Fibroblast of villous mesenchyme (primary cell): ENCODE measurements at places on chromosomes 2 and 18. TPM values are rescaled to one million over a fixed set of nuclear protein-coding genes. Genes with fewer than 3 reads are reported as not detected.

Gene PROC
- total RNA-seq = not detected in 2 replicates

Gene HPCAL1
- 51.5 and 60.0 TPM in 2 replicates for total RNA-seq

Gene MC4R
- total RNA-seq = not detected in 2 replicates

Gene GALNT14
- under 0.01 TPM in 1 of 2 replicates, not detected in the other for total RNA-seq

Gene CFC1
- not detected in 2 replicates for total RNA-seq

Gene RESP18
- total RNA-seq = not detected in 2 replicates

Gene PLCL1
- total RNA-seq = 0.43 and 0.64 TPM in 2 replicates

Gene PCARE
- not detected in 2 replicates for total RNA-seq

Gene DPYSL5
- total RNA-seq = not detected in 2 replicates

Gene CCDC74B
- total RNA-seq = 4.2 and 4.3 TPM in 2 replicates

DNA sequence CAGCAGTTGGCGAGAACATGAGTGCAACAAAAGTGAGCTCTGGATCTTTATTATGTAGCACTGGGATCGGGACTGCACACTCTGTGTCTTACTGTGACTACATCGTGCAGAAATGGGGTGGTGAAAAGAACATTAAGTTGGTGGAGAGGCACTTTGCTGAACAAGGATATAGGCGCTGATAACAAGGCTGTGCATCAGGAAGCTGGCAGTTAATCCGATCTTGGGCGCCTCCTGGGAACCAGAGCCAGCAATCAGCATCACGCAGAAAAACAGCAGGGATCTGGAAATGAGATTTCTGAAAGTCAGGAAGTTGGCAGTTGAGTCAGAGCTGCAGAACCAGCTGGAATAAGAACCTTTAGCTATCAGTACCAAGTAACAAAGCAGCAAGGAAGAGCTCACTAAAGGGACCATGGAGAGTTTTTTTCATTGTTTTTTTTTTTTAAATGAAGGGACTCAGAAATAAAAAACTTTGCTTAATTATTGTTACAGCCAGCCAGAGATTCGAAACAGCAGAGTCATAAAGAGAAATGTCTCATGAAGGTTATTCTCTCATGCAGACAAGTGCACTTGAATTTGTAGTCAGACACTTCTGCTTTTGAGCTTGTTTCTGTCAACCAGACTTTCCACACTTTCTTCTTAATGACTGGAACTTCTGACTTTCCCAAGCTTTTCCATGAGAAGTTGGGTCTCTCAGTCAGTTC lies 22.8 kb upstream of the MYO3B start:
- DNase-seq = peak; percentile 34

- DNase-seq = no peak
Observed at GRCh38 chr2:112718863-112719370, 1.9 kb upstream of the NT5DC4 start.

DNA sequence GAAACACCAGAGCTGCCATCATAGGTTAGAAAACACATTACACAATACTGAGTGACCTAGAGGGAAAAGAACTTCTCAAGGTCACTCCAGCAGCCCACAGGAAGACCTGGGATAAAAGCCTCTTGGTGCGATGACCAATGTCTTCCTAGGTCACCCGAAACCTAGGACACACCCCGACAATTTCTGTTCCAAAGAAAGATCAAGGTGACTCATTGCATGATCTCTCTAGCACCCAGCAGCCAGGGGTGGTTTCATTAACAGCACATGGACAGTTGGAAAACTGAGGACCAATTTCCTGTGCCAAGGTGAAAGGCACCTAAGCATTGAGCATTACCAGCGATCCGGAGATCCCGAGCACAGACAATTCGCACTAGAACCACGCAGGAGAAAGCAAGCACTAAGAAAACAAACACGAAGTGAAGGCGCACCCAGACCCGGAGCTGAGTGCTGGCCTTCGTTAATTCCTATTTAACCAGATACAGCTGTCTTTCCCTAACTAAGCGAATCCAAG lies 1.5 kb downstream of the CACNB4 start:
- DNase-seq = peak; percentile 45

DNA sequence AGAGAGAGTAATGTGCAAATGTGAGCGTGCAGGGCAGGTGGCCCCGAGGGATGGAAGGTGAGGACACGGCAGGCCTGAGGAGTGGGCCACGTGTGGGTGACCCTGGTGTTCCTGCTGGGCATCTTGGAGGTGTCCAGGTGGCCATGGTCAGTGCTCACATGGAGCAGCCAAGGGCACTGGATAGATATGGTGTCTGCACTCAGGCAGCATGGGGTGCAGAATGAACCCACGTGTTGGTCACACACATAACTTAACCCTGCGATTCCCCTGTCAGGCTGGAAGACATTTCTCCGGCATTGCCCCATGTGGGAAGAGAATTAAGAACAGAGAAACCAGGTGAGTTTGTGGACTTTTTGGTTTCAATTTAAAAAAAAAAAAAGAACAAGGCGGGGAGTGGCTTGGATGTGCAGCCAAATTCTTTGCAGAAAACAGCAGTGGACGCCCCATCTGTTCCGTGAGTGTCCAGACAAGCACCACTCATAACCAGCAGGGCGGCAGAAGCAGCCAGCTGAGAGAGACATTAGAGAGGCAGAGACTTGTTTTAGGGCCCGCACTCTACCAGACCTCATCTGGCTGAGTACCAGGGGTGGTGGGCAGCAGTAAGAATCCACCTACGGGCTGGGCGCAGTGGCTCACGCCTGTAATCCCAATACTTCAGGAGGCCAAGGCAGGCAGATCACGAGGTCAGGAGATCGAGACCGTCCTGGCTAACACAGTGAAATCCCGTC lies 249.8 kb downstream of the ACKR3 start:
- DNase-seq = no peak

DNA sequence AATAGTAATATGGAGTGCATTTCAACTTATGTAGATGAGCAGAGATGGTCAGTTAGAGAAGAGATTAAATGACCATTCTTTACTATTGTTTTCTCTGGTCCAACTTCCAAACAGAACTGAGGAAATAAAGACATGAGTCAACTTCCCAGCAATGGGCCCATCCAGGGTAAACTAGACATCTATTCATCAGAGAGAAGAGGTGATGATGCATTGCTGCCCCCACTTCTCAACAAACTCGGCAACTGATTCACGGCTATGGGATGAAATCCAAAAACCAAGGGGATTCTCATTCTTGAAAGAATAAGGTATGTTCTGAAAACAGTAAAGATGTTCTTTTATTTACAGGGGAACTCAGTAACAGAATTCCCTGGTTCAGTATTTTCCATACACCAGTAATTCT lies 190.7 kb downstream of the RDH14 start:
- DNase-seq = no peak

GRCh38 chr2:23503097-23503496 lies 118.1 kb downstream of the KLHL29 start:
- DNase-seq = no peak

DNA sequence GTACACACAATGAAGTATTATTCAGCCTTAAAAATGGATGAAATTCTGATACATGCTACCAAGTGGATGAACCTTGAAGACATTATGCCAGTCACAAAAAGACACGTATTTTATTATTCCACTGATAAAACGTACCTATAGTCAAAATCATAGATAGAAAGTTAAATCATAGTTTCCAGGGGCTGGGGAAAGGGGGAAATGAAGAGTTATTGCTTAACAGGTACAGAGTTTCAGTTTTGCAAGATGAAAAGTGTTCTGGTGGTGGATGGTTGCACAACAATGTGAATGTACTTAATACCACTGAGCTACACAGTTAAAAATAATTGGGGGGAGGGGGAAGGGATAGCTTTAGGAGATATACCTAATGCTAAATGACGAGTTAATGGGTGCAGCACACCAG lies 279.0 kb upstream of the STON1 start:
- DNase-seq = peak; percentile 83

GRCh38 chr2:62578803-62579640 lies 73.0 kb upstream of the TMEM17 start:
- peak; percentile 64 for DNase-seq

- DNase-seq = peak; percentile 42
Observed at GRCh38 chr18:13381944-13382365, 163.4 kb downstream of the LDLRAD4 start.

- no peak for DNase-seq
Observed at GRCh38 chr2:119679526-119679837, 481 bp downstream of the TMEM177 start.

DNA sequence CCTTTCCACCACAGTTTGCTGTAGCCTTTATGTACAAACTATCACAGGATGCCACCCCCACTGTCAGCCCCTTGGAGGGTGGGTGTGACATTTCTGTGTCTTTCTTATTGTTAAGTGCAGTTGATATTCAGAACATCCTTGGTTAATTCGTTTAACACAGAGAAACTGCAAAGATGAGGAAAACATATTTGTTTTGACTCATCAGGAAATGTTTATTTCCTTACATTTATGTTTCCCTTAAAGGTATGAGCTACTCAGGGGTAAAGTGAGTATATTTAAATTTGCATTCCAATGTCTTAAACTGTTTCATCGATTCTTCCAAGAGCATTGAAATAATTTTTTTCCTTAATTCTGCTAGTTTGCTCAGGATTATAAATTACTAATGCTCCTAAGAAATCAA lies 243.4 kb downstream of the RDH14 start:
- DNase-seq = no peak

DNA sequence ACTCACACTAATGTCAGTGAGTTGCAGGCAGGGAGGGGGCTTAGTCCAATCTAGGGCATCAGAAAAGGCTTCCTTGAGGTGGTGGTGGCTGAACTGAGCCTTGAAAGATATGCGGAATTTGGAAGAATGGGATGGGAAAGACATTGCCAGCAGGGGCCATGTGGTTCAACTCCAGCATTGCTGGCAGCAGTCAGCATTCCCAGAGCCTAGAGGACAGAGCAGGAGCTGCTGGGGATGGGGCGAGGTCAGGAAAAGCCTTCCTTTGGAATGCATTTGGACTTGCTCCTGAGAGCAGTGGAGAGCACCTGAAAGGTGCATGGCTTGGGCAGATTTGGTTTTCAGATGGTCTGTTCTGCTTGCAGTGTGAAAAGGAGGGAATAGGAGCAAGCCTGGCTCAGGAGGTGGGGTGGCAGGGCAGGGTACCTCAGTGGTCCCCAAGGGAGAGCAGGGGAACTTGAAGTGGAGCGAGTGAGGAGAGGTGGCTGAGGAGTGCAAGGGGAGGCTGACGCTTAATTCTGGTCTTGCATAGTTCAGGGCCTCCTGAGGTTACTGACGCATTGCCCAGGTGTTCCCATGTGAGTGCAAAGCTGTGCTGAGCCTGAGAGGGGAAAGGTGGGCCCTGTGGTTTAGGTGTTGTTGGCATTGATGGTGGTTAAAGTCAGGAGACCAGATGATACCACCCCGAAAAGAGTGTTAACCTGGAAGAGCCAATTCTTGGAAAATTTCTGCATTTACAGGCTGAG lies 112.1 kb upstream of the MGAT5 start:
- no peak for DNase-seq

GRCh38 chr2:161135951-161136593 lies 24.2 kb upstream of the TANK start:
- DNase-seq = peak; percentile 39

GRCh38 chr18:35174745-35175144 lies 66.1 kb upstream of the ZNF397 start:
- DNase-seq = no peak

DNA sequence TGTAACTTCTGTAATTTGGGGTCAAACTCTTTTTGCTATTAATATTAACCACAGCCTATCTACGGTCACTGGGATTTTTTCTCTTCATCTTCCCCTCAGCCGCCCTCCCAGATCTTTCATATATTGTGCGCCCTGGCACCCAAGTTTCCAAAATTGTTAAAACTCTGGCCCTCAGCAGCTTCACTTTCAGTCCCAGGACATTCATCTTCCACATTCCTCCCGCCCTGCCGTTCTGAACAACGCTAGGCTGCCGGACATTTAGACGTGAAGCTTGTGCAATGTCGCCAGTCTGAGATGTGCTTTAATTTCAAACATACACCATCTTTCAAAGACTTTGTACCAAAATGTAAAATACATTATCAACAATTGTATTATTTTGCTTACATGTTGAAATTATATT lies 1.8 kb upstream of the TMEM18 start:
- no peak for DNase-seq

- no peak for DNase-seq
Observed at GRCh38 chr2:232931636-232932035, 61.6 kb downstream of the SNORC start.

DNA sequence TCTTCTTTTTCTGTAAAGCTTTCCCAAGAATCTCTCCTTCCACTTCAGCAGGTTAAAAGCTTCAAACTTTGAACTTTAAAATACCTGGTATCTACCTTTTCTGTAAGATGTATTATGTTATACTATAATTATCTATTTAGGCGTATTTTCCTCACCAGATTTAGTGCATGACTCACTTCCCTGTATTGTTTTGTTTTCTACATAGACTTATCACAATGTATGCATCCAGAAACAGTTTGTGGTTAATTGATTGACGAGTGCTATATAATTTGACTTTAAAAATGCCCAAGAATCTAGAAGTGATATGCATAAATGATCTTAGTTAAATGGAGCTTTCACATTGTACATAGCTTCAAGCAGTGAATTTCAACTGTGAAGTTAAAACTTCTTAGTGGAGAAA lies 473.9 kb upstream of the CDH2 start:
- DNase-seq = no peak

GRCh38 chr2:176755537-176756135 lies 457.0 kb upstream of the HNRNPA3 start:
- DNase-seq = no peak

- DNase-seq = no peak
Observed at GRCh38 chr2:101608408-101609310, 88.8 kb upstream of the MAP4K4 start.

DNA sequence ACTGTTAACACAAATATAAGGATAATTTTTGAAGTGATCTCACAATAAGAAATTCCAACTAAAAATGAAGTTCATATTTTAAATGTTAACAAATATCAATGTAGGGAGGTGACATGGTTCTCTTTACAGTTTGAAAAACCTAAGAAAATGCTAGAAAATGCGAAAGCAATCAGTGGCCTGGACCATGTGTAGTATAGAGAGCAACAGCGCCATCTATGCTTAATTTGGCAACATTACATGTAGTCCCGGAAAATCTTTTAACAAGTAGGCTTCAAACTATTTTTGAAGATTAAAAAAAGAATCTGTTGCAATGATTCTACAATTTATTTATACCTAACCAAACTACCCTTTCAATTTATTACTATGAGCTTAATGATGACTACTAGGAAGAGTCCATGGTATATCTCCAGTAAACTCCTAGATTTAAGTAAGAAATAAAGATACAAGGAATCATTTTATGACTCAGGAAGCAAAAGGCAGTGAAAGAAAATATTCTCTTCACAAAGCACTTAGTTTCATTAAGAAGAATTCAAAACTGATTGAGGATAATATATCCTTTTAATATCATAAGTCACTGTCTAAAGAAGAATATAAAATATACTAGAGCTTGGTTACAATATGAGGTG lies 33.3 kb downstream of the NDUFA10 start:
- peak; percentile 74 for DNase-seq

GRCh38 chr18:78526275-78526674 lies 453.3 kb upstream of the SALL3 start:
- no peak for DNase-seq

GRCh38 chr2:16777123-16777870 lies 111.7 kb upstream of the CYRIA start:
- no peak for DNase-seq

GRCh38 chr2:12674644-12675328 lies 42.0 kb upstream of the TRIB2 start:
- DNase-seq = no peak
